ENCODE measurements at places on chromosomes 3 and 15. TPM values are rescaled to one million over a fixed set of nuclear protein-coding genes. Genes with fewer than 3 reads are reported as not detected.

NAALADL2 gene
- 3.8 TPM for total RNA-seq

SYNPR gene
- not detected for total RNA-seq

TYRO3 gene
- 10.4 TPM for total RNA-seq

MASP1 gene
- total RNA-seq, result 0.27 TPM

OSBPL10 gene
- total RNA-seq, result 54.9 TPM

UQCC5 gene
- total RNA-seq, result 2.9 TPM

SLC22A14 gene
- 0.13 TPM for total RNA-seq

C3orf49 gene
- total RNA-seq, result not detected

SMCO1 gene
- not detected for total RNA-seq

CLSTN2 gene
- total RNA-seq, result 0.07 TPM

TMF1 gene
- total RNA-seq, result 46.7 TPM

SLC9C1 gene
- 0.57 TPM for total RNA-seq

PCYT1A gene
- 104 TPM for total RNA-seq

FBLN2 gene
- total RNA-seq, result 0.22 TPM

PPARG gene
- 6.0 TPM for total RNA-seq

DZIP1L gene
- total RNA-seq, result 13.8 TPM

LINGO1 gene
- not detected for total RNA-seq

SLC9A9 gene
- total RNA-seq, result 5.6 TPM

ERICH6 gene
- not detected for total RNA-seq

ARL8B gene
- 86.4 TPM for total RNA-seq

ADAMTS17 gene
- 0.40 TPM for total RNA-seq

CFAP100 gene
- not detected for total RNA-seq

PARP9 gene
- total RNA-seq, result 17.8 TPM

ANKRD34C gene
- not detected for total RNA-seq

PRSS50 gene
- not detected for total RNA-seq

RBPMS2 gene
- total RNA-seq, result 0.13 TPM

DUOXA2 gene
- total RNA-seq, result not detected

GRIP2 gene
- not detected for total RNA-seq

MYL3 gene
- not detected for total RNA-seq

ARGFX gene
- total RNA-seq, result not detected

NR1D2 gene
- total RNA-seq, result 37.5 TPM

GABRA5 gene
- total RNA-seq, result not detected

SEMA6D gene
- total RNA-seq, result 10.0 TPM

SPRED1 gene
- 39.6 TPM for total RNA-seq
